ENCODE measurements at places on chromosomes 13 and 19. TPM values are rescaled to one million over a fixed set of nuclear protein-coding genes. Genes with fewer than 3 reads are reported as not detected.

GRCh38 chr19:18350490-18350889 is 10.1 kb downstream of the PGPEP1 start:
- DNase-seq = no peak
- no peaks in the 10 kb centered on the region for H3K36me3 ChIP-seq
- no peak overlapping the region for H3K27ac ChIP-seq

- H3K27ac ChIP-seq = no peak overlapping the region
- no peak for DNase-seq
- H3K36me3 ChIP-seq = no peaks in the 10 kb centered on the region
- H3K4me1 ChIP-seq = no peaks in the 10 kb centered on the region
These were observed 195.3 kb downstream of the USP12 start for GRCh38 chr13:26976313-26976712.

- H3K27ac ChIP-seq = no peak overlapping the region
- no peak for DNase-seq
- no peaks in the 10 kb centered on the region for H3K27me3 ChIP-seq
These were observed 543.0 kb downstream of the GPC6 start for GRCh38 chr13:93769607-93770006.

GRCh38 chr13:35961002-35961401 is 170.2 kb downstream of the DCLK1 start:
- H3K36me3 ChIP-seq = no peaks in the 10 kb centered on the region
- H3K27me3 ChIP-seq = no peaks in the 10 kb centered on the region
- peak overlapping the region; percentile 38 for H3K27ac ChIP-seq
- H3K4me1 ChIP-seq = peaks cover 8% of the 10 kb centered on the region

DNA sequence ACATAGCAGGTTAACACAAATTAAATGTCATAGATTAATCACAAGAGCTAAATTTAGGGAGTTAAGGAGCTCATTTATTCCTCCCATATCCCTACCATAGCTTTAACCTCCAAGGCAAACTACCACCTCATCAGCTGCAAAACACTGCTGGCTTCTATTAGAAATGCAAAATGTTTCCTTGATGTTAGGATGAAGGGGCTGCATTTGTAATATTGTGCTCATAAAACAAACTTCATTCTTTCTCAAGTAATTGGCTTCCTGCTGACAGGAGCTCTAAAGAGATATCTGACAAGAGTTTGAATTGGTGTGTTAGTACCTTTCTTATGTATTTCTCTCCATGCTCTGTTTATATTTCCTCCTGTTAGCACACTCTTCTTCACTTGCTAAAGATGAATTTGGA is 152.1 kb downstream of the OLFM4 start:
- no peak overlapping the region for H3K4me3 ChIP-seq
- no peaks in the 10 kb centered on the region for H3K27me3 ChIP-seq
- DNase-seq = no peak
- no peaks in the 10 kb centered on the region for H3K36me3 ChIP-seq
- H3K27ac ChIP-seq = no peak overlapping the region

DNA sequence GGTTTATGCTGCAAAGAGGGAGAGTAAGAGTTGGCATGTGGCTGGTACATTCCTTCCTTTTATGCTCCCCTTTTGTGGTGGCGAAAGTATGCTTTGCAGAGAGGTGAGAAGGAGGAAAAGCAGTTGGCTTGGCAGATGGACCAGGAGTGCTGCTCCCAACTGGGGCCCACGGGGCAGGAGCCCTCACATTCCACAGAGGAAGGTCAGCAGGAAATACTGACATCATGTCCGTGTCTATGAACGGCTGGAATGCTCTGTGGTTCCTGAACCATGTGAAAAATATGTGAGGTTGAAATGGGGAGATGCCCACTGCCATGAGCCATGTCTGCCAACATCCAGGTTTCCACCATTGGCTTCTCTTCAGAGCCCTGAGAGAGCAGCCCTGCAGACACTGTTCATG is 33.3 kb upstream of the GAS6 start:
- H3K4me1 ChIP-seq = peaks cover 24% of the 10 kb centered on the region
- H3K27ac ChIP-seq = peak overlapping the region; percentile 93
- H3K36me3 ChIP-seq = no peaks in the 10 kb centered on the region
- peak; percentile 99 for DNase-seq
- H3K4me3 ChIP-seq = peak overlapping the region; percentile 12

DNA sequence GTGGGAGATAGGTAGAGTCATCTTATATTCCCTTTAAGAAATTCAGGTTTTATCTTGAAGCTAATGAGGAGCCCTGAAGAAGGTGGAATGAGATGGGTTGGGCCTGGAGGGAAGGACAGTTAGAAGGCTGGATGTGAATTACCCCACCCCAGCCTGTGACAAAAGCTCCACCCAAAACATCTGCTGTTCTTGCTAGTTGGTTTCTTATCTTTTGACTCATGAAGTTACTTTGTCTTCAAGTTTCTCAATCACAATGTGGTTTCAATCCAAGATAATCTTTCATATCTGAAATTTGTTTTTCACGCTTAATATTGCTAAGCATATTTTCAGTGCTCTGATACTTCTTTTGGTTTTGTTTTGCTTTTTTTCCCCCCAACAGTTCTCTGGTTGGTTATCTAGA is 38.3 kb upstream of the HMGB1 start:
- H3K27ac ChIP-seq = no peak overlapping the region
- DNase-seq = peak; percentile 67
- no peaks in the 10 kb centered on the region for H3K27me3 ChIP-seq
- no peak overlapping the region for H3K4me3 ChIP-seq
- H3K4me1 ChIP-seq = no peaks in the 10 kb centered on the region

DNA sequence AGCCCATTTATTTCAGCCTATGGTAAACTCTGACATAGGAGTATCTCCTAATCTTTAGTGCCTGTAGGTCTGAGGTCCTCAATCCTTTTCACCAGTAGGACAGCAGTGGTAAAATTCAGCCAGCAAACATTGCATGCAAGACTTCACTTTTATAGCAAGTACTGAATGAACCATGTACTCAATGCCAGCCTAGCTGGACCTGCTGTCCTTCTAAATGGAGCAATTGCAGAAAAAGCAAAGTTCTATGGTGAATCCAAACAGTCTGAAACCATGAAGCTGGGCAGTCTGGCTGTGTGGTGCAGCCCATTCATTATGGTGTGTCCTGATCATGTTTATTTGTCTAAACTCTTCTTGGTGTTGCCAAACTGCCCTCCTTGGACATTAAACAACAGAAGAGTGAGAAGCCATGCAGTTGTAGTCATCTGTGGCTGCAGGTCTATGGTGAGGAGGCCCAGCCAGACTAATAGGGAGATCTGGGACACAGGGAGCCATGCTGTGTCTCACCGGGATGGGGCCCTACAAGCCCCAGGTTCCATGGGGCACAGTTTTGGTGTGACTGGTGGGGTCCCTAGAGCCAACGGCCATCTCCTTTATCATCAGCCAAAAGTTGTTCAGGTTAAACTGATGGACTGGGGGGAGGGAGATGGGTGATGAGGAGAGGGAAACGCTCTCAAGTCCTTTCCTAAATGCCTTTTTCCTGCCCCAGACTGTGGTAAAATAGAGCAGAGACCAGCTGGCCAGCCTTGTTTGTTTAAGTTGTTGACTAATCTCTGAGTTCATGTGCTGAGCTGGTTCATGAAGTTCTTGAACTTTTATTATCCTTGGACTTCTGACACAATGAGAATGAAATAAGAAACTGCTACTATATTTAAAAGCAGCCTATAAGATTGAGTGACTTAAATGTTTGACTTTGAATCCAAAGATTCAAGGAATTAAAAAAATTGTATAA is 20.6 kb upstream of the TNFSF11 start:
- H3K27ac ChIP-seq = no peak overlapping the region
- no peaks in the 10 kb centered on the region for H3K27me3 ChIP-seq
- no peaks in the 10 kb centered on the region for H3K36me3 ChIP-seq

DNA sequence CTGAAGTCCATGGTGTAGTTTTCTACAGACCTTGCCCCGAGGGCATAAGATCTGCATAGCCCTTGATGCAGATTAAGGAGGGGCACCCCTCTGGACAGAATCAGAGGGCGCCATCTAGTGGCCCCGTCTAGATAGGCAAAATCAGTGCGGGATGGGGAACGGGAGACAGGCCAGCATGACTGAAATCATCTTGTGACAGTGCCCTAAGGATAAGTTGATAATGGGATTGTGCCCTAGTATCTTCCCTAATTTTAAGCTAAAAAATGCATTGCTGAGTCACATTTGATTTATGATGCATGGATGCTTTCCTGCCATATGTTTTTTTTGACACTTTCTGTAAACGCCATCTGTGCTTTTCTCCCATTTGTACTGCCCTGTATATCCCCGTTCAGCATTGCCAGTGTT is 19.0 kb upstream of the GPI start:
- peaks cover 16% of the 10 kb centered on the region for H3K36me3 ChIP-seq
- DNase-seq = no peak
- no peak overlapping the region for H3K27ac ChIP-seq

DNA sequence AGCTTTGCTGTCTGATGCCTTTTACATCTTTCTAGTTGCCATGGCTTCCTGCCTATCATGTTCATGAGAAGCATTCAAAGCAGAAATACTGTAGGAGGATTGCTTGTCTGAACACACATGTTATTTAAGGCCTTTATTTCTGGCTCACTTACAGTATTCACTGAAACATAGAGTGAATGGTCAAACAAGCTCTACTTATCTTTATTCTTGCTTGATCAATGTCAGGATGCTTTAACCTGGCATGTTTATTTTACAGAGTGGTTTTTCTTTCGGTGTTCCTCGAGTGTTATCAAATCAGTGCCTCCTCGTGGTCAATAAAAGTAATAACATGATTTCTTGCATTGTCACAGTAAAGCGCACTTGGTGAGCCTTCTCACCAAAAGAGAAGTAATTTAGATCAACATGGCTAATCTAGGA is 73.5 kb upstream of the PCDH17 start:
- DNase-seq = no peak
- no peaks in the 10 kb centered on the region for H3K27me3 ChIP-seq
- H3K27ac ChIP-seq = no peak overlapping the region
- H3K4me1 ChIP-seq = no peaks in the 10 kb centered on the region
- no peak overlapping the region for H3K4me3 ChIP-seq
- H3K36me3 ChIP-seq = no peaks in the 10 kb centered on the region

DNA sequence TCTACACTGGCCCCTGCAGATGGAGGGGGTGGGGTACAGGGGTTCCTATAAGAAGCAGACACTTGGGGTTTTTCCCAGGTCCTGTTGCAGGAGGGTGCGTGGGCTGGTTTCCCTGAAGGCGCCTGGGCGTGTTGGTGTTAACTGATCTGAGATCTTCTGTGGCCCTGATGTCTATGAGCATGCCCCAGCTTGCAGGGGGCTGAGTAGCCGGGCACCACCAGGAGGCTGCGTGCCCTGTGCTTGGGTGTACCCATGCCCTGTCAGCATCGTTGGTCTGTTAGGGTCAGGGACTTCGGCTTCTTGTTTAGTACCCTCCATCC is 45.3 kb downstream of the CAPN12 start:
- H3K36me3 ChIP-seq = peaks cover 45% of the 10 kb centered on the region
- peaks cover 28% of the 10 kb centered on the region for H3K4me1 ChIP-seq
- no peak overlapping the region for H3K4me3 ChIP-seq
- no peak for DNase-seq
- H3K27ac ChIP-seq = no peak overlapping the region

GRCh38 chr13:94956417-94957110 is 244.2 kb upstream of the SOX21 start:
- no peak overlapping the region for H3K27ac ChIP-seq
- H3K4me1 ChIP-seq = no peaks in the 10 kb centered on the region
- no peak overlapping the region for H3K4me3 ChIP-seq
- H3K36me3 ChIP-seq = no peaks in the 10 kb centered on the region
- H3K27me3 ChIP-seq = no peaks in the 10 kb centered on the region

Gene CASP14
- not detected for total RNA-seq

Gene RNF113B
- not detected for total RNA-seq

Gene SPRED3
- total RNA-seq = 19.0 TPM

Gene ZNF99
- total RNA-seq = not detected

Gene FXYD7
- total RNA-seq = not detected

Gene SIGLEC9
- total RNA-seq = not detected

Gene EPS8L1
- 7.6 TPM for total RNA-seq

Data from astrocyte (in vitro differentiated cells and primary cell).